ENCODE measurements at places on chromosomes 7 and 10. TPM values are rescaled to one million over a fixed set of nuclear protein-coding genes. Genes with fewer than 3 reads are reported as not detected.

Gene ATAD1
- total RNA-seq: 101 TPM

Gene ZNF789
- total RNA-seq: 14.3 TPM

Gene DAGLB
- total RNA-seq: 13.1 TPM

Gene NANOS1
- 0.77 TPM for total RNA-seq

Gene TUBAL3
- total RNA-seq: not detected

Gene CYP2C19
- total RNA-seq: not detected

Gene CFAP70
- total RNA-seq: 0.77 TPM

Gene LIPJ
- total RNA-seq: not detected
